ENCODE measurements at places on chromosomes 6 and 20.

DNA sequence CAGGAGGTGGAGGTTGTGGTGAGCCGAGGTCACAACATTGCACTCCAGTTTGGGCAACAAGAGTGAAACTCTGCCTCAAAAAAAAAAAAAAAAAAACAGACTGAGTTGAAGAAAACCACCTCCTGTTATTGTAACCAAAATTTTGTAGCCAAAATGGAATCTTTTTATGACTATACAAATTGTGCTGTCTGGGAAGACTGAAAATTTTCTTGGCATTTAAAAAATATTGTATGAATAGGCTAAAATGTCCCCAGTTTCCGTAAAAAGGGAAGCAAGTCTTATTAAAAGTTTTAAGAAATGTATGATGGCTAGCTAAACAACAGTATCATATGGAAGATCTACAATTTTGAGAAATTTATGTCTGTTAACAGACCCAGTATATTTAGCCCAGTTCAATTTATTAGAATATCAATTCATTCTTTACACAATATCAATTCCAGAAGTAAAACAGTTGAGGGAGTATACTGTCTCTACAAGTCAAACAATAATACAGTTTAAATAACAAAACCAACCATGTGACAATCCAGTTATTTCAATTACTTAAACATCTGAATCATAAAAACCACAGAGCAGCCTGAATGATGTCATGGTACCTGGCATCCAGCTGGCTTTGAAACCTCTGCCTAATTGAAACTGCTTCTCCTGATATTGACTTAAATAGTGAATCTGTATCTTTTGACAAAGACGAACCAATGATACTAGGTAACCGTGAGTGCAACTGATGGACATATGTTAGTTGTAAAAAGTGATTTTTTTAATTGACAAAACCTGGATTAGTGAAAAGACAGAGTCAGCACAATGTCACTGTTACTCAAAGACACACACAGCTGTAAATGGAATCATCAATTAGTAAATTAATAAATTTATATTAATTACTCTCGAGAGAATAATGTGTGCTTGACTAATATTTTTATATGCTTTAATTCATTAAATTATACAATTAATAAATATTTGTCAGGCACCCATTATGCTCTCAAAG lies 166.6 kb upstream of the MARCKS start:
- DNase-seq: peak; percentile 84

DNA sequence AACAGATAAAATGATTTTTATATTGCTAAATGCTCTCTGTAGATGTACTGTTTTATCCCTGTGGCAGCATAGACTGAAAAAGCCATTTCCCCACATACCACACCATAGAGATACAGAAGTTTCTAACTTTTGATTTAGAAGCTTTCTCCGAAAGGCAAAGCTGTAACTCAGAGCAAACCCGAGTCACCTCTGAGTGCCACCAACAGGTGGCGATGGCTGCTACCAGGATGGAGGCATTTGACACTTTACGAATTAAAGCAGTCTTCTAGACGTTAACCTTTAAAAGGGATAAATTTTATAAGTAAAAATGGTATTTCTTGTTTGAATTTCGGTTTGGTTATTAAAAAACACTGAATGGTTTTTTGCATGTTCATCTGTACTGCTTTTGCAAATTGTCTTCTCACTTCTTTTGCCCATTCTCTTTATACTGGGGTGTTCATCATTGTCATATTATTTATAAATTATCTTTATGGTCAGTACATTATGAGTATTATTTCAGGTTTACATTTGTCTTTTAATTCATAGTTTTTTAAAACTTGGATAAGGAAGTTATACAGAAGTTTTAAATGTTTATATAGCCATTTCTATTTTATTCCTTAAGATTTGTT lies 201.0 kb upstream of the CEP162 start:
- DNase-seq: peak; percentile 75

- DNase-seq: peak; percentile 29
Measured at GRCh38 chr6:11473008-11473740, 64.4 kb upstream of the TMEM170B start.

GRCh38 chr20:47789764-47790579 lies 4.7 kb upstream of the SULF2 start:
- no peak for DNase-seq

DNA sequence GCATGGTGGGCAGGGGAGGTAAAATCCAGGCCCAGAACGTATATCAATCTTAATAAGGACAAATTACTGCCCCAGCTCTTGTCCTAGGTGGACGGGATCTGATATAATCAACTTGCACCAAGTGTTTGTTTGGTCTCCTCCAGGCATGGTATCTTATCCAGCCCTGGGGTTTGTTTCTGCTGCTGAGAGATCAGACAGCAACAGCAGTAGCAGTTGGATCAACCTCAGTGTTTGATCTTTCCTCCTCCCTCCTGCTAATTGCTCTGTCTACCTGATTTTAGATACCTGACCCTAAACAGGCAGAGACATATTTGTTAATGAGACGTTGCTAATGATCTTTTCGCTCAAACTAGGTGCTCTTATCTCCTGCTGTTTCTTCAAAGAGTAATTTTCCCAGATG lies 100.4 kb upstream of the BACH2 start:
- no peak for DNase-seq
